ENCODE measurements at places on chromosomes 12 and 14.

DNA sequence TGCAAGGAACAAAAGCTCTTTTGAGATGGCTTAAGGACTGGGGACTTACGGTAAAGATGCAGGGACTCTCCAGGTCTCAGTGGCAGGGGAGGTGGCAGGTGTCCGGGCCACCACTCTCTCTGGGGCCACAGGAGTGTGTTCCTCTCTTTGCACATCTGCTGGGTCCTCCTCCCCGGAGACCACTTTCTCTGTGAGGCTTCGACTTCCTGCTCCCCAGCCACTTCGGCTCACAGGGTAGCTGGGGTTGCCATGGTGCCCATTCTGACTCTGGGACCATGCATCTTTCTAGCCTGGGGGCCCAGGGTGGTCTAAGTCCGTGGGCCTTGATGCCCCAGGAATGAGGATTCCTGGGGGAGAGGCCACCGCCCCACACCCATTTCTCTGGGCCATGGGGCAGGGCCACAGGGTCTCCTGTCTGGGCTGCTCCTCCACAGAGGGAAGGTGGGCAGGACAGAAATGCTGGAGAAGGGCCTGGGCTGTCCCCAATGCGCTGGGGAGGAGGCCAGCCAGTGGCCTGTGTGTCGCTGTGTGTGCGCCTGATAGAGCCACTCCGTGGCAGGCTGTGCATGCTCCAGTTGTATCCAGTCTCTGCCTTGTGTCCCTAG, 38.5 kb downstream of the CCDC92 start:
- no peak for DNase-seq

- DNase-seq = no peak
Observed at GRCh38 chr14:44782775-44783238, 178.9 kb downstream of the KLHL28 start.

GRCh38 chr12:122073815-122074214, 4.7 kb upstream of the MLXIP start:
- no peak for DNase-seq

DNA sequence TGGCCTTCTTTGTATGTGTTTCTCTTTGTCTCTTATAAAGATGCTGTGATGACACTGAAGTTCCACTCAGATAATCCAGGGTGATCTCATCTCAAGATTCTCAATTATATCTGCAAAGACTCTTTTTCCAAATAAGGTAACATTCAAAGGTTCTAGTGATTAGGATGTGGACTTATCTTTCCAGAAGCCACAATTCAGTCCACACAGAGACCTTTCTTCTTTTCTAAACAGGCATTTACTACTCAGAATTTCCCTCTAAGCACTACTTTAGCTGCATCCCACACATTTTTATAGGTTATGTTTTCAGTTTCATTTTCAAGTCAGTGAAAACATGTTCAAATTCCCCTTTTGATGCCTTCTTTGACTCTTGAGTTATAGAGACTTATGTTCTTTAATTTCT, 9.0 kb upstream of the NKX2-1 start:
- DNase-seq = no peak

DNA sequence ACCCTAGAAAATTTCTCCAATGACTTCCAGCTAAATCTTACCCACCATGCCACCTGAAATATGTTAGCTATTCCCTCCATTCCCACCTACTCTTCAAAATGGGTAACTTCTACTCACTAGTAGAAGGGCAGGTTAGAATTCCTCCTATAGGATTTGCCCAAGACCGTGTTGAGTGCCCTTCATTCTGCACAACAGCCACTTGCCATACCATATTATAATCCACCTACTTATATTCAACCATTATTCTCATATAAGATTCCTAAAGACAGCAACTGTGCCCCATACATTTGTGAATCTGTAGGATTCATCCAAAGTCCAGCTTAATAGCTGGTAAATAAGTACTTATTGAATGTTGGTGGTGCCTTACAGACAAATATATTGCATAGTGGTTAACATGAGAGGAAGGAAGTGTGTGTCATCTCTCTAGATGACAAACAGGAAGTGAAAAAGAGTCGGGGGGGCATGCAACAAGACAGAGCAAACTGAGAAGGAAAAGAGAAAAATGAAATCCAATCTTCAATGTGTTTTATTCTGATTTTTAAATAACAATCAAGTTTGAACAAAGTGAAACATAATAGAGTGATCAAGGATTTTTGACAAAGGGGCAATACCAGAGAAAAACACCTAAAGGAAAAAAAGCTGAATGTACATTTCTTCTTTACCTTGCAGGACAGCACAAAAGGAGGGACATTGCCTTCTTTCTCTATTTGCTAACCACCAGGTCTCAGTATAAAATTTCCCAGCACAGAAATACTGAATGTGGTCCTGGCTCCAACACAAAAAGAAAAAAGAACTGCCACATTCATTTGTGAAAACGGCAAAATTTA, 389.3 kb upstream of the USP15 start:
- no peak for DNase-seq

- DNase-seq = peak; percentile 71
Observed at GRCh38 chr14:93708311-93708734, 80.0 kb downstream of the PRIMA1 start.

DNA sequence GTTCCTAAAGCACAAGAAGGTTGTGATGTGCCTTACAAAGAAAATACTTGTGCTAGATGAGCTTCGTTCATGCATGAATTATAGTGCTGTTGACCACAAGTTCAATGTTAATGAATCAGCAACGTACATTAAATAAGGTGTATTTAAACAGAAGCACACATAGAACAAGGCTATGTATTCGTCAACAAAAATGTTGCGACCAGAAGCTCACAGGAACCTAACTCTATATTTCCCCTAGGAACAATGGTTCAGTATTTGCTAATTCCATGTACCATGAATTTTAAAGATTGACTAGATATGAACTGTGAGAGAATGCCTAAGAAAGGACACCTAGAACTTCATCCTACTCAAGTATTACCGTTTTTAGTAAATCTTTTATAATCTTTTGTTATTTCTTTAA, 149.6 kb downstream of the ITPR2 start:
- no peak for DNase-seq

DNA sequence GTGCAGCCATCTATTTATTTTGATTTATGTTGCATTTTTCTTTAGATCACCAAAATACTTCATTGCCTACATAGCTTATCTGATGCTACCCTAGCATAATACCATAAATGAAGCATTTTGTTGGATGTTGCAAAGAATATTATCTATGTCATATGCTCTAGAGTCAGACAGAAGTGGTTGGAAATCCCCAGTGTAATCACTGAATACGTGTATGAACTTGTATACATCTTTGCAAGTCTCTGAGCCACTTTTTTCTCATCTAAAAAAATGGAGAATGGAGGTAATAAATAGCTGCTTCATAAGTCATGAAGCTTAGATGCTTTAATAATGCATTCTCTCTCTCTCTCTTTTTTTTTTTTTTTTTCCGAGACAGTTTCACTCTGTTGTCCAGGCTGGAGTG, 18.5 kb downstream of the EVL start:
- no peak for DNase-seq

DNA sequence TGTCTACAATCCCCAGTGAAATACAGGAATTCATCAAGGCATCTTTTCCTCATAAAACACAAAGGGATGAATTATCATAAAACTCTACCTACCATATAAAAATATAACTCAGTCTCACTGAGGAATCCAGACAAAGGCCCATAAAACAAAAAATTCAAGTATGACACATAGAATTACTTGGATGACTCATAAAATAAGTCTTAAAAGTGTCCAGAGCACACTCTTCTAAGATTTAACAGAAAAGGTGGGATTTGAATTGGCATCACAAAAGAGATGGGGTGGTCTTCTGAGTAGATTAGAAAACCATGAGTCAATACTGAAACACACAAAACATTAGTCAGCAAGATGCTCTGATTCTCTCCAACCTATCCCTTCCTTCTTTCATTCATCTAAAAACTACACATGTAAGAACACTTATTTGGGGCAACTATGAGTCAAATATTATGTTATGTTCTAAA, 202.7 kb upstream of the GARIN6 start:
- no peak for DNase-seq

- DNase-seq = no peak
Observed at GRCh38 chr12:39348941-39349626, 93.8 kb downstream of the KIF21A start.

- DNase-seq = no peak
Observed at GRCh38 chr12:52606581-52607218, 5.4 kb upstream of the KRT72 start.

DNA sequence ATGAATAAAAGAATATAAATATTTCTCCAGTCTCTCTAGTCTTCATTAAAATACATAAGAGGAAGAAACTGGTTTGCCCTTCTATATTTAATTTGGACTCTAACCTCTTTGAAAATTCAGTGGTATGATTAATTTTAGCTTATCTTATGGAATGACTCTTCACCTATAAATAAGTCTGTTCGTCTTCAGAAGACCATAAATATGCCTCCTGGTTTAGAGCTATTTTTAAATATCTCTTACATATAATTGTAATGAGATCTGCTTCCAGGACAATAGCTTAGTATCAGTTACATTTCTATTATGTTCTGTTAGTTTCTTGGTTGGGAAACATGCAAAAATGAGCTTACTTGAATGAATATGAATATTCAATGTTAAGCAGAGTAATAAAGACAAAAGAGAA, 257.5 kb upstream of the HMGA2 start:
- no peak for DNase-seq

DNA sequence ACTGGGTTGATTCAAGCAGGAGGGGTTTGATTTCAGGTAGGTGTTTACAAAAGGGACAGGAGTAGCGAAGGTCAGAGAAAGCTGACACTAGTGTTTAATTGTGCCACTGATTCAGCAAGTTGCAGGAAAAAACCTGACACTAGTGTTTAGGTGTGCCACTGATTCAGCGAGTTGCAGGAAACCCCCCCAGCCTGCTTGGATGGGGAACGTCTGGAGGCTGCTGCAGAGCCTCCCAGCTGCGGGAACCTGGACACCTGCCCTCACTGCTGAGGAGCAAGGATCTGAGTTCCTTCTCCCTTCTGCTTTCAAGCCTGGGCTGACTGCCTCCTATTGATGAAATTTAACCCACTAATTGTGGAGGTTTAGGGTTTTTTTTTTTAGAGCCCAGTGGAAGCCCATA, 84.2 kb downstream of the AVPR1A start:
- DNase-seq = no peak

DNA sequence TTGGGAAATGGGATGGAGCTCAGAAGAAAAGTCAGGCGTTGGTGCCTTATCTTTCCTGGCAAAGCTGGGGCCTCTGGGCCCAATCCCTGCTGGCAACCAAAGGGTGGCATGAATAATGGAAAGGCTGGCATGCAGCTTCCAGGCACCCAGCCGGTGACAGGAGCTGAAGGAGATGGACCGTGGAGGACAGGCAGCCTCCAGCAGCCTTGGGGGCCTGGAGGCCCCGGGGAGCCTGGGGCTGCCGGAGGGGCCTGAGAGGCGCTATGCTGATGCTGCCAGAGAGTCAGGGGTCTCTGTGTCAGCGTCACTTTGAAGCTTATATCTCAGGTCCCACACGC, 38.2 kb upstream of the EML1 start:
- DNase-seq = no peak

- DNase-seq = no peak
Observed at GRCh38 chr12:14937689-14938088, 648 bp downstream of the ERP27 start.

- no peak for DNase-seq
Observed at GRCh38 chr12:12585115-12585863, 22.6 kb upstream of the DUSP16 start.

DNA sequence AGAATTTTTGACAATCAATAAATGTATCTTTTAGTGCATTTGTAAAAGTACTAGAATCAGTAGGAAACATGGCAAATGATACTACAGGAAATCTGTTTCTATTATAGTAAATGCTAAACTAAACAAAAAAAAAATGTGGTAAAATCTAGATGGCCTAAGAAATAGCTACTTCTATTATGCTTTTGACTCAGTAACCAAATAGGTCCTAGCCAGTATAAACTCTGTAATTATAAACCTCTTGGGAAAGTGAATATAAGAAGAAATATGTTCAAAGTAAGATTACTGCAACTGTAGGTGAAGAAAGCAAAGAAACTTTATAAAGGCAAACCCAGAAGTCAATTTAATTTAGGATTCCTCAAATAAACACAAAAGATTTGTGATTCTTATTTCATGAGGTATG, 581.2 kb downstream of the LRFN5 start:
- DNase-seq = no peak

DNA sequence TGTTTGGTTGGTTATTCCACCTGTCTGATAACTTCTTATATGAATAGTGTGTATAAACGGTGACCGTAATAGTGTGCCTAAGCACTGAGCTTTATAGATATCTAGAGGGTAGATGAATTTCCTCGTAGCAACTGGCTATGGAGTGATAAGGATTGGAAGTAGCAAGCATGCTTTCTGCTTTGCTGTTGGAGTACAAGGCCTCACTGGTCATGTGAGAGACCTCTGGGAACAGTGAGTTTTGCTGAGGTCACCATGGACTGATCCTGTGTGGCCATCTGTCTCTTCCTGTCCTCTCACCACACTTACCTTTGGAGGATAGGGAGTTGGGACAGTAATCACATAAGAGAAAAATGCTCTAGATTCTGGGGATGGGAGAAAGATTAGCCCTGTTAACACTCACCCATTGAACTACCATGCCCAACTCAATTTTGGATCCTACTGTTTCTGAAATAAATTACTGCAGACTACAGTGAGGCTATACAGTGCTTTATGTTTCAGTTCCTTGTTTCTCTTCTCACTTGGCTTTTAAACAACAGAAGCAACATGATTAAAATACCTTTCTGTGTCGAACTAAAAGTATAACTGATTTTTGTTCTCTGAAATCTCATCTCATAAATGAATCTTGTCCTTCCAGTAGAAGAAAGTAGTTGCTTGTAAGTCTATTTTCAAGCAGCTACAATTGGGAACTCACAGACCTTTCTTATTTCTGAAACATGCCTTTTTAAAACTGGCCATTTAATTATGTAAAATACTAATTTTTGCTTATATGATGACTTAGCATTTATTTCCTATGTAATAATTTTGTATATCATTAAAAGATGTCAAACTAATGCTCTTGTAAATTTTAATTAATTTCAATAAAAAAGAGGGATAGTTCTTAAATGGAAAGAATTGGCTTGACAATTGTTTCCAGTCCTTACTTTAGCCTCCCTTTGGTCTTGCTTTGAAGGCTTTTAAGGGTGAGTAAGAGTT, 8.3 kb downstream of the TMX1 start:
- no peak for DNase-seq

- no peak for DNase-seq
Observed at GRCh38 chr14:87892763-87893162, 100.2 kb downstream of the GALC start.

DNA sequence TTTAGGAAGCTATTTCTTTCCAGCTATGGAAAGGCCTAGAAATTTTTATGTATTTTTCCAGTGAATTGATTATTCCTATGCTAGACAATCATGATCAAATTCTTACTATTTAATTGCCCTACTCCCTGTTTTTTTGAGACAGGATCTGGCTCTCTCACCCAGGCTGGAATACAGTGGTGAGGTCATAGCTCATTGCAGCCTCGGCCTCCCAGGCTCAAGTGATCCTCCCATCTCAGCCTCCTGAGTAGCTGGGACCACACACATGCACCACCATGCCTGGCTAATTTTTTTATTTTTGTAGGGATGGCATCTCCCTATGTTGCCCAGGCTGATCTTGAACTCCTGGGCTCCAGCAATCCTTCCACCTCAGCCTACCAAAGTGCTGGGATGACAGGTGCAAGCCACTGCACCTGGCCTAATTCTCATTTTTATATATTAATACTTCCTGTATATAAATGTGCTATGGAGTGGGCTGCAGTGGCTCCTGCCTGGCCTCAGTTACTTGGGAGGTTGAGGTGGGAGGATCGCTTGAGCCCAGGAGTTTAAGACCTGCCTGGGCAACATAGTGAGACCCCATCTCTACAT, 16.0 kb upstream of the MDM2 start:
- DNase-seq = no peak

All from DMS79 treated with DMSO at 0.1 percent for 48 hours (cell line).